ENCODE measurements at places on chromosomes 7 and 10.

DNA sequence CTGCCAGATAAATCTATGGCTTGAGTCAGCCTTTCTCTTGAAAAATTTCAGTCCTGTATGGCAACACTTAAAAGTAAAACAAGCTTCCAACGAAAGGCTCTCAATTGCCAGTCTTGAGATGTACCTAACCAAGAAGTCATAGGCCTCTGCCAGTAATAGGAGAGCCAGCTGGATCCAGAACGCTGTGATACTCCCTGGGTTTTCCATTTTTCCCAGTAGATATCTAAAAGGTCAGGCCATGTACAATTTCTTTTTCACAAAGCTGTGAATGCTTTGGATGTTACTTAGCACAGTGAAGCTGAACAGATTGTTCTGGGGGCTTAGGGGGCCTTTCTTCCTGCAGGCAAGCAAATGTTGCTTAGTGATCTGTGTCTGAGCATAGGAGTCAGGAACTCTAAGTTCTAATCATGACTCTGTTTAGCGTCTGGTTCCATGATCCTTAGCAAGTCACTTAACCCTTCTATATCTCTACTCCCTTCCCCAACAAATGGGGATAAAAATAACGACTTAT, 86.5 kb downstream of the ARMH3 start:
- no peak for DNase-seq

DNA sequence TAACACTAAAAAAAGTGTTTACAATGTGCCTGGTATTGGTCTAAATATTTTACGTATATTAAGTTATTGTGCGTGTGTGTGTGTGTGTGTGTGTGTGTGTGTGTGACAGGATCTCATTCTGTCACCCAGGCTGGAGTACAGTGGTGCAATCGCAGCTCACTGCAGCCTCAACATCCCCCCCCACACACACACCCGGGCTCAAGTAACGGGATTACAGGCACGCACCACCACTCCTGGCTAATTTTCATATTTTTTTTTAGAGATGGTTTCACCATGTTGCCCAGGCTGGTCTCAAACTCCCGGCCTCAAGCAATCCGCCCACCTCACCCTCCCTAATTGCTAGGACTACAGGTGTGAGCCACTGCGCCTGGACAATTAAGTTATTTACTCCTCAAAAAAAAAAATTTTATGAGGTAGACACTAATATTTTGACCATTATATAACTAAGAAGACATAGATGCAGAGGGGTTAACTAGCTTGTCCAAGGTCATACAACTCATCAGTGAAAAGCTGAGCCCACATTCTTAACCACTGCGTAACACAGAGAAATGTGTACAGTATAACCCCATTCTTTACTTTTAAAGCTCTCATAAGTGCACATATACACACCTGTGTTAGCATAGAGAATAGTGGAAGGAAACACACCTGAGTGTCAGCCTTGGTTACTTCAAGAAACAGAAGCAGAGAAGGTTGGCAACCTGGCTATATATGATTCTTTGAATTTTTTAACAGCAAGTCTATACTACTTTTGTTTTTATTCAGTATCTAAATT, 35.0 kb downstream of the DNAJC12 start:
- no peak for DNase-seq

DNA sequence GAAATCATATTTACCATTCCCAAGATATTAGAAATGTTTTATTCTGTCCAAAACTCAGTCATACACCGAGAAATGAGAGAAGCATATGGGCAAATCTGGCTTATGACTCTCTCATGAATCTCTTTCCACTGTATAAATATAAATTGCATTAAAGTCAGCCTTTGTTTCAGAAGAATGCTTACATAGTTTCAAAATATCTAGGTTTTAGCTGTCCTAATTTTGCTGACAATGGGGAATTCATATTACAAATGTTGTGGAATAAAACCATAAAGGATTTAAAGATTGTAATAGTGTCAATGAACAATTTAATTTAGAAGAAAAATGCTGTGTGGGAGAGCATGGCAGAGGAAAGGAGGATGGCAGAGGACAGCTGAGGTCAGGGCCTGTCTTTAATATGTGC, 185.0 kb upstream of the THSD7A start:
- no peak for DNase-seq

DNA sequence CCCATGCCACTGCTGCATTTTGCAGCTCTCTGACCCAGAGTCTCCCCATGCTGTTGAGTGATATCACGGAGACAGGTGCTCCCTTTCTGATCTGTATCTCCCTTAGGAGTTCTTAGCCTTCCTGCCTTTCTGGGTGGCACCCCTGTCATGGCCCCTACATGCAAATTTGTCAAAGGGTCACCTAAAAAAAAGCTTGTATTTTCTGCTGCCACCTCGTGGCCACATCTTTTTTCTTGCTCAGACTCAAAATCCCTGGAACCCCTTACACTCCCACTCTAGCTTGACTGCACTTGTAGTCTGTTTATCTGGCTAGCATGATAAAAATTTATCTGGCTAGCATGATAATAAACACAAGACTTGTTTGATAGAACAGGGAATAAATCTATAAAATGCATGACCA, 809.1 kb downstream of the SORCS1 start:
- DNase-seq = no peak

DNA sequence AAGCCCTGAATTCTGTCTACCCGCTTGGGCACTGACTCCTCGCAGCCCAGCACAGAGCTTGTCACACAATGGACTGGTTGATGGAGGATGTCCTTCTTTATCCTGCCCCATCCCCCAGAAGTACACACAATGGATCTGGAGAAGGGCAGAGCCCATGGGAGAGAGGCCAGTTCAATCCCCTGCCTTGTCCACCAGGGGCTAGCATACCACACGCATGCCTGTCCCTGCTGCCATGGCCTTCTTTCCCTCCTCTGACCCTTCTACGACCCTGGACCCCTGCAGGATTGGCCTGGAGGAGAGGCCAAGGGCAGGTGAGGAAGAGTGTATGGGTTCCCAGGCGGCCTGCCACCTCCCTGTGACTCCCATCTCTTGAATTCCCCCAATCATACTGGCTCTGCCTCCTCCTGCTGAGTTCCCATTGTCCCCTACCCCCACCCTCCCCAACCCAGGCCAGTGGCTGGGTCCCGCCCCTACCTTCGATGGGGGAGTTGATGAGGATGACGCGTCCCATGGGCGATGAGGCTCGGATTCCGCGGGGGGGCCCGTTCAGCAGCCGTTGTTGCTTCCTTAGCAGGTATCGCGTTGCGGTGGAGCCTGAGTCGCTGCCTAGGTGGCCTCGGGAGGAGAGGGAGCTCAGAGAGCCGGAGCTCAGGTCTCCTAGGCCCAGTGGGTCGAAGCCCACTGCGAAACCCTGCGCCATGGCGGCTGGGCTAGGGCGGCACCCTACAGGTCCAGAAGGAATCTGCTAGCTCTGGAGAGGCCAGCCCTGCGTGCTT, 1.2 kb downstream of the PDZD7 start:
- DNase-seq = no peak

DNA sequence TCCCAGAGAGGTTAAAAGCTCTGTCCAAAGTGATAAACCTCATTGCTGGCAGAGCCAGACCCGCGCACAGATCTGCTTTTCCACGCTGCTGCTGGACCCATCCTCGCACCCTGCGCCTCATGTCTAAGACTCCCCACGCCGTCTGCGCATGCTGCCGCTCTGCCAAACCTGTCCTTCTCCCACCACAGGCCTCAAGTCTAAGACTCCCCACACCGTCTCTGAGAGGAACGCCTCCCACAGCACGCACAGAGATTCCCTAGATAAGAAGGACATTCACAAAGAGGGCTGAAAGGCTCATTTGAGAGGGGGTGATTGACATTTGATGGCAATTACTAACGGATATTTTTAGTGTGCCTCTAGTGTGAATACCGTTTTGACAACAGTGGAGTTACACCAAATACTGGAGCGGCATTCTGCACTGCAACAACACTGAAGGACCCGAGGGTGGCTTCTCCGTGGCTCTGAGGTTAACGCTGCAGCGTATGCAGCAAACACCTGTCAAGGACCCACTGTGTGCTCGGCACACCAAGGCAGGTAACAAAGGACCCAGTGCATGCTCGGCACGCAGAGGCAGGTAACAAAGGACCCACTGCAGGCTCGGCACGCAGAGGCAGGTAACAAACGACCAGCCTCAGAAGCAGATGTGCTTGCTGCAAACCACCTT, 231.4 kb downstream of the DNAJB6 start:
- DNase-seq = no peak

- no peak for DNase-seq
Observed at GRCh38 chr7:108136191-108136688, 6.1 kb upstream of the LAMB4 start.

- no peak for DNase-seq
Observed at GRCh38 chr10:112774798-112775197, 175.2 kb upstream of the TCF7L2 start.

- DNase-seq = no peak
Observed at GRCh38 chr7:96266580-96266979, 55.3 kb downstream of the SLC25A13 start.

Data from stimulated activated CD8-positive, alpha-beta memory T cell treated with anti-CD3 and anti-CD28 coated beads, Interleukin-4, amount 100 ng/mL, for 4 hours (primary cell).